GM19239 (cell line): ENCODE measurements at places on chromosomes 16 and 17.
A peak's percentile ranks its signal among the peaks of the same experiment; 100 is the strongest.

- no peak for DNase-seq
These were observed 325.5 kb downstream of the C16orf95 start for GRCh38 chr16:86991679-86992078.

GRCh38 chr16:23807028-23807427 is 28.8 kb upstream of the PRKCB start:
- no peak for DNase-seq

GRCh38 chr17:34140006-34140405 is 115.1 kb upstream of the CCL2 start:
- no peak for DNase-seq

GRCh38 chr17:8732406-8733085 is 12.1 kb downstream of the CCDC42 start:
- no peak for DNase-seq

DNA sequence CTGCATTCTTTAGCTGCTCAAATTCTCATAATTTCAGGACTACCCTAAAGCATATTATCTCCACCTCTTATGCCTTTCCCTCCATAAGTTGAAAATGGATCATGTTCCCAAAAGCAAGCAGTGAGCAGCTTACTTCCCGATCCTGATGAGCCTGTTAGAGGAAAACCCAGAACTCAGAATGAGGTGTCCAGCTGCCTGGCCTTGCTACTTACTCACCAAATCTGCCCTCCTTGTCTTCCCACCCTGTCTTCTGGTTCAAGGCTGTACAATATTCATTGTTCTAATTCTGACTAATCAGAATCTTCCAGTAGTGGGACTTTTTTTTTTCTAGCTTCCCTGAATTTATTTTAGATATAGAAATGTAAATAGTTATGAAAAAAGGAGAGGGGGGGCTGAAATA is 10.8 kb downstream of the LYRM1 start:
- DNase-seq = no peak

- no peak for DNase-seq
These were observed 2.9 kb downstream of the RNASEK start for GRCh38 chr17:7014995-7015958.

DNA sequence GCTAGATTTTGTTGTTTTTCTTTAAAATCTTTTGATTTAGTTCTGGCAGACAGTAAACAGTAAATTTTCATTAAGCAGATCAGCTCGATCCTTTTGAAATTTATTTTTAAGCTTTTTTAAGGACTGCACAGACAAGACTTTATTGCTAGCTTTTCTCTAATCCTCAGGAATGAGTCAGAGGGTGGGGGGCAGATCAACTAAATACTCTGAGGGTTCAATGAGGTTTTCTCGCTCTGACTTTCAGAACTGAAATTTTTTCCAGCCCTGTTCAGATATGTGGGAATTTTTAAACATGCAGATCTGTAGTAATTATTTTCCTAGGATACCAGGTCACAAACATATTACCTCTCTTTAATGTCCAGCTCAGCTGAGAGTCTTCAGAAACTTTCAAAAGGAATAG is 977.2 kb downstream of the CDH11 start:
- no peak for DNase-seq

GRCh38 chr17:45431531-45432404 is 902 bp downstream of the ARHGAP27 start:
- DNase-seq = peak; percentile 97

- DNase-seq = no peak
These were observed 8.8 kb downstream of the CCL16 start for GRCh38 chr17:35972535-35972934.

DNA sequence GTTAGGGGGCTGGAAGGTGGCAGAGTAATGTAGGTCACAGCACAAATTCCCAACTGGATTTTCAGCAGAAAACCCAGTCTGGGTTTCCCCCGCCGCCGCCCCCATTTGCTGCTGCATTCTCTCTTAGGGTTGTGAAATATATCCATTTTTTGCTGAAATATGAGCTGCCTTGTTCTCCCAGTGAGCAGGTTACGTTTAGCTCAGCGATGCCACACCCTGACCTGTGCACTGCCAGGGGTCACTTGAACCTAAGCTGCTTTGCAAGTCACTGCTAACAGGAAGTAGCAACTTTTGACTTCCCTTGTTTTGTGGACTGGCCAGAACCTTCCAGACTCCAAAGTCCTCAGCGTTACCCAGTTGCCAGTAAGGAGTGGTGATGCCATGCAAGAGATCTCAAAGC is 274.1 kb downstream of the CPPED1 start:
- DNase-seq = no peak

DNA sequence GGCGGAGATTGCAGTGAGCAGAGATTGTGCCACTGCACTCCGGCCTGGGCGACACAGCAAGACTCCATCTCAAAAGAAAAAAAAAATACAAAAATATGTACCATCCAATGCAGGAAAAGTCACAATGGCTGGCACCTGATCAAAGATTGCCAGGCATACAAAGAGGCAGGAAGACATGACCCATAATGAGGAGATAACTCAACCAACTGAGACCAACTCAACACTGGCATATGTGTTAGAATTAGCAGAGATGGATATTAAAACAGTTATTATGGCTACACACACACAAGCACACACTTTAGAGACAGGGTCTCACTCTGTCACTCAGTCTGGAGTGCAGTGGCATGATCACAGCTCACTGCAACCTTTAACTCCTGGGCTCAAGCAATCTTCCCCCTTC is 10.6 kb downstream of the QRICH2 start:
- no peak for DNase-seq

DNA sequence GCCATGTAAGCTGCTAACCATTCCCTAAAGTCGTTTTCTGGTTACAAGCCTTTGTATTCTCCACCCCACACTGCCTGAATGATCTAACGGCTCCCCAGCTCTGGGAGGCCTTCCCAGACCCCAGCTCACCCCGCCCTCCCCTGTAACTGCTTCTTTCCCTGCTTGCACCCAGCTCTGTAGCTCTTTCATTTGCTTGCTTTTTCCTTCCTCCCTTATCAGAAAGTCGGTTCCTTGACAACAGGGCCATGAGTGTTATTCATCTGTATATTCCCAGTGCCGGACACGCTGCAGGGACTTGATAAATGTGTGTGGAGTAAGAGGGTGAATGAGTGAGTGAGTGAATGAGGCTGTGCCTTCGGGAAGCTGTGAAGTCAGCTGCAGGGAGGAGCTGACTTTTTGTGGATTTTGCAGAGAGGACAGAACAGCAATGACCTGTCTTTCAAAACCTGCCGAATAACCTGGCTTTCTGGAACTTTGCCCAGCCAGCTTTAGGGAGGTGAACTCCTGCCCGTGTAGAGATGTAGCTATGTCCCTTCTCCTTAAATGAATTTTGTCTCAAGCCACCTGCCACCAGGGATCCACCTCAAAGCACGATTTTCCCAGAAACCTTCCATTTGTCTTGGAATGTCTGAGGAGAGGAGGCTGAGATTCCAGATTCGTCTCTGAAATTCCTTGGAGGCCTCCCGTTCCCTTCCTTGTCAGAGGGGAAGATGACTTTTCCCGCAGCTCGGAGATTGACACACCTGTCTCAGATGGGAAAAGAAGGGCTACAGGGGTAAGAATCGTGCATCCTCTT is 20.0 kb upstream of the CACNG4 start:
- no peak for DNase-seq

DNA sequence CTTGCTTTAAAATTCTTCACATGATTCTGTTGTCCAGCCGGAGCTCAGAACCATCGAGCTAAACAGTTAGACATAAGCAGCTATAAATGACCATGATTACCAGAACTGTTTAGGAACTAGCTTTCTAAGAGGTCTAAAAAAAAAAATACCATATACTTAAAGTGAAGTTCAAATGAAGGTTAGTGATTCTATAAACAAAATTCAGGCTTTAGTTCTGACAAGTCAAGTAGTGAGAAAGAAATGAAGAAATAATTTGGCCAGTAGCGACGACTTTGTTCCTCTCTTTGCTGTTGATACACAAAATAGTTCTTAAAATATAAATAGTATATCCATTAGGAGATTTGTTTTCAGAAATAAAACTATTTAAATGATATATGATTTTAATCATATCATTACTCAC is 27.7 kb downstream of the ABCA8 start:
- DNase-seq = no peak

- no peak for DNase-seq
These were observed 26.7 kb downstream of the C16orf54 start for GRCh38 chr16:29719063-29719462.

DNA sequence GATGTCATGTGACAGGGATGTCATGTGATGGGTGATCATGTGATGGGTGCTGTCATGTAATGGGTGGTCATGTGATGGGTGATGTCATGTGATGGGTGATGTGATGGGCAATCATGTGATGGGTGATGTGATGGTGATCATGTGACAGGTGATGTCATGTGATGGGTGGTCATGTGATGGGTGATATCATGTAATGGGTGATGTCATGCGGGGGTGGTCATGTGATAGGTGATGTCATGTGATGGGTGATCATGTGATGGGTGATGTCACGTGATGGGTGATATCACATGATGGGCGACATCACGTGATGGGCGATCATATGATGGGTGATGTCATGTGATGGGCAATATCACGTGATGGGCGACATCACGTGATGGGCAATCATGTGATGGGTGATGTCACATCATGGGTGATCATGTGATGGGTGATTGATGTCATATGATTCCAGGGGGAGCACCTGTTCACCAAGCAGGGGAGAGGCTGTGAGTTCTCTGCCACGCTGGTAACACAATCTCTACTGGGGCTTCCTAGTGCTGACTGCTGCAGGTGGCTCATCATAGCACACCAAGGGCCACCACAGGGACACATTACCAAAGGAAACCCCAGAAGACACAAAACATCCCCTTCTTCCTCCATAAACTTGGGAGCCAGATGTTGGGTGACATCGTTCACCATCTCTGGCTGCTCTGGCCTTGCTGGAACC is 16.5 kb downstream of the CD300LB start:
- no peak for DNase-seq
